M059J (cell line): ENCODE measurements at places on chromosomes 11 and 22. TPM values are rescaled to one million over a fixed set of nuclear protein-coding genes. Genes with fewer than 3 reads are reported as not detected.

GRCh38 chr11:75507571-75507970, 18.2 kb downstream of the GDPD5 start:
- DNase-seq: no peak

DNA sequence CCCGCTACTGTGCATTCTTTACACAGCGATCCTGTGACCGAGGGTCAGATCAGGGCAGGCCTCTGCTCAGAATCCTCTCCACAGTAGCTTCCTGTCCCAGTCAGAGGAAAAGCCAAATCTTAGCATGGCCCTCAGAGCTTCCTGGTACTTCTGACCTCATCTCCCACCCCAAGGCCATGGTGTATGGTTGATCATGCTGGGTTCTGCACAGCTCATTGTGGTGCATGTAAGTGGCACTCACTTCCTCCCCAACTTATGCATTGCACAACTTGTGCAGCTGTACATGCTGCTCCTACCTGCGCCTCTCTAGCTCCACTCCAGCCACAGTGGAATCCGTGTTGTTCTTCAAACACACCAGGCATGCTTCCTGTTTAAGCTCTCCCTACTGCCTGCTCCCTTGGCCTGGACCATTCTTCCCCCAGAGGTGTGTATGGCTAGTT, 20.3 kb downstream of the BMAL1 start:
- DNase-seq: no peak

GRCh38 chr11:120578596-120579154, 67.1 kb downstream of the GRIK4 start:
- no peak for DNase-seq

- peak; percentile 66 for DNase-seq
Measured at GRCh38 chr11:106152824-106153223, 75.4 kb downstream of the AASDHPPT start.

NRGN gene
- total RNA-seq: 12.1 and 21.2 TPM in 2 replicates

WT1 gene
- total RNA-seq: 4.6 and 5.9 TPM in 2 replicates

FJX1 gene
- total RNA-seq: 10.5 and 14.4 TPM in 2 replicates

GPR83 gene
- 0.02 TPM in 1 of 2 replicates, not detected in the other for total RNA-seq
